ENCODE measurements at places on chromosomes 11 and 22.
A peak's percentile ranks its signal among the peaks of the same experiment; 100 is the strongest.

DNA sequence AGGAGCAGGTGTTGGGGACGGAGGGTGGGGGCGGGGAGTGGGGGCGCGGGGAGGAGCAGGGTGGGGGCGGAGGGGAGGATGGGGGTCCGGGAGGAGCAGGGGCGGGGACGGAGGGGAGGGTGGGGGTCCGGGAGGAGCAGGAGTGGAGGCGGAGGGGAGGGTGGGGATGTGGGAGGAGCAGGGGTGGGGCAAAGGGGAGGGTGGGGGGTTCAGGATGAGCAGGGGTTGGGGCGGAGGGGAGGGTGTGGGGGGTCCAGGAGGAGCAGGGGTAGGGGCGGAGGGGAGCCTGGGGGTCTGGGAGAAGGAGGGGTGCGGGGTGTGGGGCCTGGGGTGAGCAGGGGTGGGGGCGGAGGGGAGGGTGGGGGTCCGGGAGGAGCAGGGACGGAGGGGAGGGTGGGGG lies 17.1 kb downstream of the CRELD2 start:
- no peak for DNase-seq

DNA sequence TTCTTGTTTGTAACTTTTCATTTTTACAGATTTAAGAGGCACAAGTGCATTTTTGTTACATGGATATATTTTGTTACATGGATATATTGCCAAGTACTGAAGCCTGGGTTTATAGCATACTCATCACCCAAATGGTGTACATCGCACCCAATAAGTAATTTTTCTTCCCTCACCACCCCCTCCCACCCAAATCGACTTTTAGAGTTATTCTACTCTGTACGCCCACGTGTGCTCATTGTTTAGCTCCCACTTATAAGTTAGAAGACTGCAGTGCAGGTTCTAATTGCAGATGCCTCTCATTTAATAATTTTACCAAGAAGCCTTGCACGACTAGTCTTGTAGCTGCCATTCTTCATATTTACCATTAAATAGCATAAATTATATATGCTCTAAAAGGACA lies 20.5 kb upstream of the VWA5A start:
- DNase-seq, result no peak

- DNase-seq, result no peak
Measured at GRCh38 chr11:123174196-123175183, 20.6 kb downstream of the CLMP start.

- no peak for DNase-seq
Measured at GRCh38 chr11:1559111-1559951, 12.7 kb downstream of the DUSP8 start.

GRCh38 chr11:47943721-47944586 lies 36.4 kb upstream of the PTPRJ start:
- no peak for DNase-seq

GRCh38 chr11:67273260-67273990 lies 7.2 kb downstream of the GRK2 start:
- DNase-seq, result no peak

DNA sequence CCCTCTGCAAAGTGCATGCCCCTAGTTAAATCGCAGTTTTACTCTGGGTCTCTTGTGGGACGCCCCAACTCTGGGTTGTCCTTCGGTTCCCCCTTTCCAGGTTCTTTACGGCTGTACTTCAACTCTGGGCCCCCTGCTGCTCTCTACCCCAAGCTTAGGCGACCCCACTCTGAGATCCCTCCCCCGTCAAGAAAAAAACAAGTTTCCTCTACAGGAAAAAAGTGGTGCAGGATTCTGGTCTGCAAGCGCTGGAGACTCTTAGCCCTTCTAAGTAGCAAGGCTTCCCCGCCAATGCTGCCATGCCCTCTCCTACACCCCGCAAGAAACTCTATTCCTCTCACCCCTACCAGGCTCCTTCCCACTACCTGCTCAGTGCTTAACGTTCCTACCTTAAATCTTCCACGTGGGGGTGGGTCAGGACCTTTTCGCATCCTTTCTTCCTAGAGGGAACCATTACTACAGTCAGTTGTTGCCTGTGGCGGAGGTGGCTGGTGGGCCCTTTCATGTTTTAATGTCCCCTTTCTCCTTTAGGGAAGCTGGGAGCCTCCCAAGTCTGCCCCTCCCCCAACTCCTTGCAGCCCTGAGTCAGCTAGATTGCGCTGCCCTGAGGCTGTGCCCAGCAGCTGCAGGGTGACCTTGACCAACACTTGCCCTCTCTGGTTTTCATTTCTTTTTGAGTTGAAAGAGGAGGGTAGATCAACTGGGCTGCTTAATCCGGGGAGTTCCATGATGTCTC lies 1.4 kb downstream of the NEFH start:
- no peak for DNase-seq

DNA sequence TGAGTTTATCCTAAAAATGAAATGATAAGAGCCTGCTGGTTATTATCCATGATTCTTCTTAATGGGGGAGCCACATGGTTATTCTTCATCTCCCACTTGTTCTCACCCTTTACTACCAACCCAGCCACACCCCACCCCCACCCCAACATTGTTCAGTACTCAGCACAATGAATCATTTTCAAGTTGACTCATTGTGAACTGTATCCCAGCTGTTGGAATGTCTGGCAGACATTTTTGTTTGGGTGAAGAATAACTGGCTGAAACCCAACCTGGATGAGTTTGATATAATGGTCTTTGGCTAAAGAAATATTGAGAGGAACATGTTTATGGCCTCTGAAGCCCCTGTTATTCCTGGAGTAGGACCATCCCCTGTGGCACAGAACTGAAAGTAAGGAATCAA lies 136.2 kb downstream of the ELP4 start:
- DNase-seq, result no peak

DNA sequence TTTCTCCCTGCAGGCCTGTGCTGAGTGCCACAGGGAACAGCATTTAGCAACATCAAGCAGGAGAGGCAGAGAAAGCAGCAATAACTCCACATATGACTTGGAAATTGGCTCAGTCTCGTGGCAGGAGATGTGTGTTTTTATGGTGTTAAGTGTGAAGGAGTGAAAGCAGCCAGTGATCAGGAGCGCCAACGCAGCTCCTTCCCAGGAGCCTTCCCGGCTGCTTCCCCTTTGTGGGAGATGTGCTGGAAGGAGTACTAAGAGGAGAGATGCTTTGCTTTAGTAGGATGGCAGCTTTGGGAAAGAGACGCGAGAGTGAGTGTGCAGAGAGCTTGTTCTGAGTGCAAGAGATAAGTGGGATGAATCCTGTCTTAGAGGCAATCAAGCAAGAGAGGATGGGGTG lies 54.7 kb upstream of the KIRREL3 start:
- no peak for DNase-seq

DNA sequence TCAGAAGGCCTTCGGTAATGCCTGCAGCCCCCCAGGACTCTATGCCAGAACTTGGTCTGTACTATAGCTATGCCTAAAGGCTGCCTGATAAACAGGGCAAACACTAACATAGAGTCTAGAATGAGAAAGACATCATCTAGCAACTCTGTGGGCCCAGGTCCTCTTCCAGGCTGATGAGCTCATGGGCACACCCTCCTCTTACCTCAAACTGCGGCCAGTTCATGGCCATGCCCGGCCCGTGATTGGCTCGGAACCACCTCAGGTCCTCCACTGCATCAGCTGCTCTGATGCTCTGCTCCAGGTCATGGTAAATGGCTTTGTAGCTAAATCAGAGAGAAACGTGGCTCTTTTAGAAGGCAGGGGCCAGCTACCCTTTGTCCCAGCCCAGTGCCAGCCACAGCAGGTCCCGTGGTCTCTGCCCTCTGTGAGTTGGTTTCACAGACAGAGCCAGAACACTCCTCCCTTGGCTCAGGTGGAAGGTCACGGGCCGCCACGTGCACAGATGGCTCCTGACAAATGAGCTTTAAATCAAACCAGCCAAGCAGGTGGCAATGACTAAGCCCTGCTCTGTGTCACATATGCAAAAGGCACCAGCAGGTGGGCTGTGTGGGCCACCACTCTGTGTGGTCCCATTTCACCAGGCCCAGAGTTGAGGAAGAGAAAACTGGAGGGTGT lies 25.0 kb upstream of the ARFGAP3 start:
- no peak for DNase-seq

GRCh38 chr11:121864660-121865059 lies 251.4 kb downstream of the BLID start:
- DNase-seq, result no peak

- DNase-seq, result no peak
Measured at GRCh38 chr11:134362192-134362901, 30.6 kb downstream of the GLB1L2 start.

DNA sequence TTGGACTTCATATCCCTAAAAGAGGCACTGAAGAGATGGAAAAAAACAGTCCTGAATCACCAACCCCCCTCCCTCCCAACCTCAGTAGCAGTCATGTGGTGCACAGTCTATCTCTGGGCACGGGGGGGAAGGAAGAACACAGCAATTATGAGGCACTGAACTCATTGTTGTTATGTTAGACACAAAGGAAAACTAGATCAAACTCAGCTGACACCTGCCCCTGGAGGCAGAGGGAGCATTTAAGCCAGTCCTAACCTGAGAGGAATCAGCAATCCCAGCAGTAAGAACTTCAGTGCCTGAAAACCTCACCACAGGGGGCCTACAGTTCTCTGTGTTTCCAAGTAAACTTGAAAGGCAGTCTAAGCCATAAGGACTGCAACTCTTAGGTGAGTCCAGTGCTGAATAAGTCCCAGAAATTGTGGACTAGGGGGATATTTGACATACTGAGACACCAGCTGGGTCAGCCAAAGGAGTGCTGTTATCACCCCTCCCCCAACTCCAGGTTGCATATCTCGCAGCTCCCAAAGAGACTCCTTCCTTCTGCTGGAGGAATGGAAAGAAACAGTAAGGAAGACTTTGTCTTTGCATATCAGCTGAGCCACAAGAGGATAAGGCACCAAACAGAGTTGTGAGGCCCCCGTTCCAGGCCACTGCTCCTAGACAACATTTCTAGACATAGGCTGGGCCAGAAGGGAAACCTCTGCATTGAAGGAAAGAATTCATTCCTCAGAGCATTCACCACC lies 72.5 kb downstream of the GLYATL1 start:
- DNase-seq, result no peak

DNA sequence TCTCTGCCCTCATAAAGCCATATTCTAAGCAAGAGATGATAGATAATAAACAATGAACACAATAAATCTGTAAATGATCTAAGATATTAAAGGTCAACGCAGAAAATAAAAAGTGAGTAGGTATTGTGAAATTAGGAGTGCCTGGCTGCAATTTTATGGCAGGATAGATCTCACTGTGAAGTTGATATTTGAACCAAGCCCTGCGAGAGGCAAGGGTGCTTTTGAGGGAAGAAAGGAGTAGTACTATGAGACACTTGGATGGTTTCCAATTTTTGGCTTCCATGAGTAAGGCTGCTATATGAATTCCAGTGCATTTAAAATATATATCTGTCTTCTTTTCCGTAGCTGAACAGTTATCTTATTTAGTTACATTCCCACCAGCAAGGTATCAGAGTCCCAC lies 720.0 kb upstream of the CNTN5 start:
- DNase-seq, result no peak

- no peak for DNase-seq
Measured at GRCh38 chr11:12089473-12089872, 20.9 kb upstream of the MICAL2 start.

DNA sequence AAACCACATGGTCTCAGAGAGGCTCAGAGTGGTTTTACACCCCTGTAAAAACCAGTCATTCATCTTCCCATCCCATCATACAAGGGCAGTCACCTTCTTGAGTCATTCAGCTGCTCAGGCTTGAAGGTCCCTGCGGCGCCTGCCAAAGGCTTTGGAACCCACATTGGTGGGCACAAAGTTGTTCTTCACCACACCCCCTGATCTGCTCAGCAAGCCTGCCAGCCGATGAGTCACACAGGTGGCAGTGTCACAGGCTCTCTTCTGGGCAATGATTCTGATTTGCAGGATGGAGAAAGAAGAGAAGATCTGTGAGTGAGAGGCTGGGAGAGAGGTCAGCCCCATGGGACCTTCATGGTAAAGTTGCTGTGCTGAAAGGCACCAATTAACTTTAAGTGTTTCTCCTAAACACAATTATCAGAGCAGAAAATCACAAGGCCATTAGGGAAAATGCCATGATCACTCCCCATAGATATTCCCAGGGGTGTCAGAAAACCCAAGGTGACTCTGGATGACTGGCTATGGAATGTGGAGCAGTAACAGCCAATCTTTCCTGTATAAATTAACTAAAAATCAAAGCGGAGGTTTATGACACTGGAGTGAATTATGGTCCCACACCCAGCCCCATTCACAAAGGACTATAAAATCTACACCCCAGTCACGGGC lies 4.4 kb downstream of the CALCA start:
- no peak for DNase-seq

- DNase-seq, result peak; percentile 32
Measured at GRCh38 chr11:63961608-63962412, 12.6 kb upstream of the COX8A start.

DNA sequence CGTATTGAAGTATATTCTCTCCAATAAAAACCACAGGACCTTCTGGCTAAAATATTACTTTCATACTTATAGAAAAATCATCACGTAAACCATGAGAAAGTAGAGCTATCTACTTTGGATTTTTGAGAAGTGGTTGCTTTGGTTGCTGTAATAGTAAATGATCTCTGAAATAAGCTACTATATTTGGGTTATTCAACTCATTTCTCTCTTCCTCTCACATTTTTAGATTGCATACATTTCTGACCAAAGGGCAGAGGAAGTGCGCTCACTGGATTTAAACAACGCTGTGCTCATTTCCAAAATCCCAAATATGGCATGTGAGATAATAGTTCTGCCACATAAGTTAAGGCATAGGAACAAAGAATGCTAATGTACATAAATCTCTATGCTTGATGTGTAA lies 357.0 kb downstream of the LRRC4C start:
- DNase-seq, result no peak

DNA sequence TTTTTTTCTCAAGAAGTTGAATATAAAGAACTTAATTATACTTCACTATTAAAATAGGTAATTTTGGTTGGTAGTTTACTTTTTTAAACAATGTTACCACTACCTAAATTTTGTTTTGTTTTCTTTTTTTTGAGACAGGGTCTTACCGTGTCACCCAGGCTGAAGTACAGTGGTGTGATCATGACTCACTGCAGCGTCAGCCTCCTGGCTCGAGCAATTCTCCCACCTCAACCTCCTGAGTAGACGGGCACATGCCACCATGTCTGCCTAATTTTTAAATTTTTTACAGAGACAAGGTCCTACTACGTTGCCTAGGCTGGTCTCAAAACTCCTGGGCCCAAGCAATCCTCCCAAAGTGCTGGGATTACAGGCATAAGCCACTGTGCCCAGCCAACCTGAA lies 17.6 kb downstream of the SPCS2 start:
- DNase-seq, result no peak

DNA sequence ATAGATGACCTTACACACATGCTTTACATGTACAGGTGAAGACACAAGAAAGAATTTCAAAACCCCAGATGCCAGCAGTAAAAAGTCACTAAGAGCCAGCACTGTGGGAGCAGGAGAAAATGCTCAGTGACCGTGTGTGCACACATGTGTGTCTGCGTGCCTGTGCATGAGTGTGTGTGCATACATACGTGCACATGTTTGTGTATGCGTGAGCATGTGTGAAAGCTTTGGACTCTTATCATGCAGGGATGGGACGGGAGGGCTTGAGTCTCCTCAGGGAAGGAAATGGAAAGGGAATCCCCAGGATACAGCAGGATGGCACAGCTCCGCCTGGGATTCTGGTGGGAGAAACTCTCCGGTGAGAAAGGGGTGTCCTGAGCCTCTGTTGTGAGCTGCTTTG lies 121.5 kb upstream of the B3GAT1 start:
- no peak for DNase-seq

GRCh38 chr11:57763568-57763967 lies 2.0 kb downstream of the CTNND1 start:
- no peak for DNase-seq

- no peak for DNase-seq
Measured at GRCh38 chr11:122745111-122745510, 89.6 kb downstream of the UBASH3B start.

Data from activated T-cell treated with anti-CD3 and anti-CD28 coated beads, Interleukin-2, amount 50 U/mL, for 72 hours (primary cell).